ENCODE measurements at places on chromosomes 5 and 9.

- no peak for DNase-seq
Measured at GRCh38 chr5:132066871-132067270, 6.4 kb downstream of the IL3 start.

- no peak for DNase-seq
Measured at GRCh38 chr5:142262683-142263082, 62.1 kb downstream of the SPRY4 start.

DNA sequence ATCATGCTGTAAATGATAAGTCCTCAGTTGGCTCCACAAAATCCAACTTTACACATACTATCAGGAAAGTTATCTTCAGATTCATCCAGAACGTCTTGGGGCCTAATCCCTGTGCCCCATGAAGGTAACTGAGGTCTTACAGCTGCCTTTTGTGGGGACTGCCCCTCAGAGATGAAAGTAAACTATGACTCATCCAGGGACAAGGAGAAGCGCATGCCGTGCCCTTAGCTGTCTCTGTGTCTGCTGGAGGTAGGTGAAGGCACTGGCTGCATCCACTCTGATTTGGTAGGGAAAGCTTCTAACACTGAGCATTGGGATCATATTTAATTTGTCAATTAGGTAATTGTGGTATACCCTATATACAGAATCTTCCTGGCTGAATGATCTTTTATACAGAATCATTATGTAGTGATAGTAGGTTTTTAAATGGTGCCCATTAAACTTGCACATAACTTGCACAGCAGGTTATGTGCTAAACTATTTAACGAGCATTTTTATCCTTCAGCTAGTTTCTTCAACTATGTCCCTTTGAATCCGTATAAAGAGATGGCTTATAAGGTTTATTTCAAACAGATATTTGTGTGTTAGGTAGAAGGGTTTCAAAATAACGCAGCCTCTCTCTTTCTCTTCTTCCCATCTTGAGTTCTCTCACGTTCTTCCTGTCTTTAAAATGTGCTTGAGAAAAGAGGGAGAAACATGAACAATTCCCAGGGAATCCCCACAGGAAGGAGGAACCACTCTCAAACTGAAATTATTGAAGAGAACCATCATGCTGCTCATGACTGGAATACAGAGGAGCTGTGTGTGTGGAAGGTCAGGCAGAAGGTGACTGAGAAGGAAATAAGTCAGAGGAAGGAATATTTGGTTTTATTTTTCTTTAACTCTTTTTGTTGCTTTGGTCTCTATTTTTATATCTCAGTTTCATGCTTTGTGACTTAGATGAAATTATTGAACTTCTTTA, 250.9 kb downstream of the CD180 start:
- DNase-seq: no peak

GRCh38 chr5:82106207-82106606, 134.4 kb downstream of the ATG10 start:
- DNase-seq: no peak

DNA sequence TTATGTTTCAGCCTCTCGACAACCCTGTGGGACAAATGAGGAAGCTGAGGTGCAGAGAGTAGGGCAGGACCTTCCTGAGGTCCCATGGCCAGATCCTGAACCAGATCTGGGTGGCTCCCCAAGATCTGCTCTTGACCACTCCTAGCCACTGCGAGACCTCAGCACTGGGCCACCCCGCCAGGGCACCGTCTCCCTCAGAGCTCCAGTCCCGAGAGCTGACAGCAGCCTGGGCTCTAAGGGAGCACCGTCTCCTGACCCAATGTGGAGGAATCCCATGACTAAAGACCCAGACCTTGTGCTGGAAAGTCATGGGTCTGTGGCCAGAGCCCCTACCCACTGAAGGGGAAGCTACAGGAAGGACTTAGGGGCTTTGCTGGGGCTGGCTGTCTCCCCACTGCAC, 4.5 kb upstream of the LMX1B start:
- DNase-seq: no peak

- no peak for DNase-seq
Measured at GRCh38 chr5:173231996-173232498, 3.0 kb downstream of the NKX2-5 start.

- no peak for DNase-seq
Measured at GRCh38 chr5:120771202-120771601, 307.1 kb downstream of the PRR16 start.

GRCh38 chr9:134670042-134670525, 28.5 kb downstream of the COL5A1 start:
- no peak for DNase-seq

DNA sequence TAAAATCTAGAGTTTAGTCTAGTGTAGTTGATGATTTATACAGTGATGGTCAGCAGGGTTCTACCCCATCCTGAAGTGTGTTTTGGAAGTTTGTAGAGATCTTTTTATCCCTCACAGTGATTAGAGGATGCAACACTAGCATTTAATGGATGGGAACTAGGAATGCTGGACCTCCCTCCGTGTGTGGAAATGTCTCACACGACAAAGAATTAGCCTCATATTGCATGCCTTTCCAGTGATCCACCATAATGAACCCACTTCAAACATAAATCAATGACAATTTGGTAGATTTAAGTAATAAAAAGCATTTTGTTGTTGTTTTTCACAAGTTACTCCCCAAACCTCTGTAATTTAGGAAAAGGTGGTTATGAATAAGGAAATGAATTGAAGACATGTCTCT, 82.5 kb upstream of the LMNB1 start:
- DNase-seq: no peak

- DNase-seq: no peak
Measured at GRCh38 chr5:125113328-125113727, 366.9 kb upstream of the ZNF608 start.

DNA sequence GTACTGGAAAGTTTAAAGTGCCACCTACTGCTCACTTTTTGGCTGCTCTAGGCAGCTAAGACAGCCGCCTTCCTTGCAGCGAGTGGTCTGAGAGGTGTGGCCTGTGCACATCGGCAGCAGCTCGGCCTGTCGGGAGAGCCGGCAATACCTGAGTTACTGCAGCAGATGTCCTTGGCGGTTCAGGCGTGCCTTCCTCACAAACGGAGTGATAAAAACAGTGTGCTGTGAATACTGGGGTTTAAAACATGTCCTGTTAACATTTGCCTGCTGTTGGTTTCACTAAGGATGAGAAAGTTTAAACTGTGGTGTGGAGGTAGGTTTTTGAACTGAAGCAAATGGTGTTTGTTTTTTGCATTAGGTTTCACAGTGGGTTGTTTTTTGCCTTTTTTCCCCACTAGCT, 12.9 kb downstream of the TRAF2 start:
- DNase-seq: no peak

GRCh38 chr5:56159521-56159947, 73.6 kb downstream of the ANKRD55 start:
- DNase-seq: no peak

DNA sequence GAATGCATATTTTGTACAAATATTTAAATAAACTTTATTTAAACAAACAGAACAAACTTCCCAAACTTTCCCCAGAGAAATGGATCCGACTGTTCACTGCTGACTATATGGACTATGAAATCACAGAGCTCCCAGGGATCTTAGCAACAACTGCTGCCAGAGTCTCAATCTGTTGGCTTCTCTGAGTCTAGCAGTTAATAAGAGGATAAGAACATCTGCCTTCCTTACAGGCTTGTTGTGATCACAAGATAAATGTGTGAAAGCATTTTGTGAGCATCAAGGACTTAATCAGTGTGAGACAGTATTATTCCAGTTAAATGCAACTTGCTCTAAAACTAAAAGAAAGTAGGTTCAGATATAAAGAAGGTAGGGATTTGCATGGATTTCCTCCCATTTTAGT, 31.4 kb upstream of the MYOT start:
- no peak for DNase-seq

- no peak for DNase-seq
Measured at GRCh38 chr5:124263680-124264491, 482.6 kb downstream of the ZNF608 start.

GRCh38 chr5:82147860-82148573, 130.1 kb downstream of the RPS23 start:
- DNase-seq: no peak

DNA sequence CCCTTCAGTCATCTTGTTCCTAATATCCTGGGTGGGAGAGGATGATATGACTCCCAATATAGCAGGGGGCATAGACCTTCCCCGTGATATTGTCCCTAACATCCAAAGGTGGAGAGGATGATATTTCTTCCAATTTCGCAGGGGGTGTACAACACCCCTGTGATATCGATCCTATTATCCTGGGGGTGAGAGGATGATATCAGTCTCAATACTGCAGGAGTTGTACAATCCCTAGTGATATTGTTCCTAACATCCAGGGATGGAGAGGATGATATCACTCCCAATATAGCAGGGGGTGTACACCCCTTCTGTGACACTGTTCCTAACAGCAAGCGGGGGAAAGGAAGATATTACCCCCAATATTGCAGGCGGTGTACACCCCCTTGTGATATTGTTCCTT, 122.6 kb downstream of the TMEM38B start:
- no peak for DNase-seq

- DNase-seq: no peak
Measured at GRCh38 chr9:114272739-114273431, 50.0 kb upstream of the ORM1 start.

GRCh38 chr5:51385216-51385615, 2.0 kb downstream of the ISL1 start:
- no peak for DNase-seq

DNA sequence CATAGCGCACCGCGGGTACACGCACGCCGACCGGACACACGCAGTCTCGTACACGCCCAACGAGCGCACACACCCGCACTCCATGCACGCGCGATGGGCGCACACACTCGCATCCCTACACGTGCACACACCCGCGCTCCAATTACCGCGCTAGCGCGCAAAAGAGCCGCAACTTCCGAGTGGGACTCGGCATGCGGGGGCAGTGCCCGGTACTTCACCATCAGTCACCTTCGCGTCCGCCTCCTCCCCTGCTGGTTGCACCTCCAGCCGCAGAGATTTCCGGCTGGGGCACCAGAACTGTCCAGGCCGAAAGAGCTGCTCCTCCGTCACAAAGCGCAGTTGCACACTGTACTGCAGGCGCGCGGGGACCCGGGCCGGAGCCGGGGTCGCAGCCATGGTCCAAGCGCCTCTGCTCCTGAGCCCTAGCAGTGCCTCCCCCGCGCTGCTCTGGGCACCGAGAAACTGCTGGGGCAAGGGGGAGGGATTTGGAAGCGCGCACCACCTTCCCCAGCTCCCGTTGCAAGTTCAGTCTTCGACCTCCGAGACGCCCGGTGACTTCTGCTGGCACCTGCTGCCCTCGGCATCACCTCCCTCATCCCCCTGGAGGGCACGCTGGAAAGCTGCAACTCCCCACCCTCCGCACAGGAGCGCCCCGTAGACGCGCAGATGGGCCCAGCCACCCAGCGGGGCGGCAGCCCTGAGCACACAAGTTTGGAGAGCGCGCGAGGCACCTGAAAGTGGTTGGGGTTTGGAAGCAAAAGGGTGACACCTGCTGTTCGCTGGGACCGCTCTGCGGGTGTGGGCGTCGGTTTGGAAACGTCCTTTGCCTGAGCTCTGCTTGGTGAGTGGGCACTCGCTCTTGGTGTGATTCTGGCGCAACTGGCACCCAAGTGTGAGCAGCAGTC, 337.4 kb upstream of the PUM3 start:
- DNase-seq: peak; percentile 11

GRCh38 chr5:129204525-129204924, 110.0 kb downstream of the ISOC1 start:
- DNase-seq: no peak

DNA sequence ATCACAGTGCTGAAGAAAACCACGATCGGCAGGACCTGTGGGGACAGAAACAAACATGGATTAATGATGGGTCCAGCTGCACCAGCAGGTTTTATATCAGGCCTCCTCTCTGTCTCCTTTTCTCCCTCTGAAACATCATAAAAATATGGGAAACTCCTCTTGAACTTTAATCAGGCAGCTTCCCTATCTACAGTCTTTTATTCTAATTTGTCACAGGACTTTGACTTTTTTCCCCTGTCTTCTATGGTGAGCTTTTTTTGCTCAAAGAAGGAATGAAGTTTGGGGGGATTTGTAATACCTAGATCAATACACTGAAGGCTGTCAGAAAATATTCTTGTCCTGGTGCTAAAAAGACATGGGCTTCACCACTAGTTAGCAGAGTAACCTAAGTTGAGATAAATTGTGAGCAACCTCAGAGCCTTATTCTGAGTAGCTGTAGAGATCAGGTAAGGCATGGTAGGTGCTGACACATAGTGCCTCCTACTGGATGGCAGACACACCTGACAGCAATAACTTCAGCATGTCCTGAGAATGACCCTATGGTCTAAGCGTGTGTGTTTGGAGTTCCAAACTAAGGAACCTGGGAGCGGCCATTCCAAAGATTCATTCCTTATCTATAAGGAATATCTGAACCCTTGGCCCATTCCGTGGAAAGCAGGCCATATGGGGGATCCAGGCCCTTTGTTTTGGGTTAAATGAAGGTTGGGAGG, 46.2 kb downstream of the SLC28A3 start:
- DNase-seq: no peak

DNA sequence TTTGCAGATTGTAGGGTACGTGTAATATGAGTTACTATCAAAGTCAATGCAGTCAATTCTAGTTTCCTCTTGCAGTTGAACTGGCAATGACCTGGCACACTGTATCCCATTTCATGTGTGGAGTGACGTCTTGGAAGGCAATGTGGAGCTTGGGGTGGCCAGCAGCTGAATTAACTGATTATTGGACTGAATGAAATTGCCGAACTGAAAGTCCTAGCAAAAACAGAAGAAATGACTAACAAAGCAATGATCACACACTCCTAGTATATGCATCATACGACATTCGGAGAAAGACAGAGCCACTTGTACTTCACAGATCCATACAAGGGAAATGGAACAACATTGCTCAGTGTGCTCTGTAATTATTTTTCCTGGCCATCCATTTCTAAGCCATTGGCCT, 259.1 kb upstream of the DAPK1 start:
- DNase-seq: no peak

DNA sequence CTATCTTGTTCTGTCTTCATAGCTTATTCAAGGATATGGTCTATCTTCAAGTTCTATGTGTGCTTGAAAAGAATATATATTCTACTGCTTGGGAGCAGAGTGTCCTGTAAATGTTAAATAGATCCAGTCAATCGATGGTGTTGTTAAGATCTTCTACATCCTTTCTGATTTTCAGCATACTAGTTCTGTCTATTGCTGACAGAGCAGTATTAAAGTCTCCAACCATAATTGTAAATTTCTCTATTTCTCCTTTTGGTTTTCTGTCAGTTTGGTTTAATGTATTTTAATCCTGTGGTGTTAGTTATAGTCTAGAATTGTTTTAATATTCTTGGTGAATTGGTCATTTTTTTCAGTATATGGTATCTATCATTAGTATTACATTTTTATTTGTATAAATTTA, 124.0 kb upstream of the COX7C start:
- no peak for DNase-seq

DNA sequence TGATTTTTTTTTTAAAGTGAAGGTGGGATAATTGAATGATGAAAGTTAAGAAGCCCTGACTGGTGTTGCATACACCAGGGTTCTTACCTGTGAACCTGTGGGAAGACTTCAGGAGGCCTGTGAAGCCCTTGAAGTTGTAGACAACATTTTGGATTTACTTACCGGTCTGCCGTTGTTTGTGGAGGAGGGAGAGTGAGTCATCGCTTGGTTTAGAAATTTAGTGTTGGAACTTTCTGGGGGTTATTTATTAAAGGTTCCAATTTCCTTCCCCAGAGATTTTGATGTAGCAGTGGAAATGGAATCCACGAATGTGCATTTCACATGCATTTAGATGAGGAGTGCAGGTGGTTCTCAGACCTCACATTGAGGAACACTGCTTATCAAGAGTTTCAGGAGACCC, 49.6 kb downstream of the ARHGAP26 start:
- no peak for DNase-seq

GRCh38 chr5:17227868-17228267, 10.4 kb downstream of the BASP1 start:
- DNase-seq: no peak
